ENCODE measurements at places on chromosomes 1 and 21.

DNA sequence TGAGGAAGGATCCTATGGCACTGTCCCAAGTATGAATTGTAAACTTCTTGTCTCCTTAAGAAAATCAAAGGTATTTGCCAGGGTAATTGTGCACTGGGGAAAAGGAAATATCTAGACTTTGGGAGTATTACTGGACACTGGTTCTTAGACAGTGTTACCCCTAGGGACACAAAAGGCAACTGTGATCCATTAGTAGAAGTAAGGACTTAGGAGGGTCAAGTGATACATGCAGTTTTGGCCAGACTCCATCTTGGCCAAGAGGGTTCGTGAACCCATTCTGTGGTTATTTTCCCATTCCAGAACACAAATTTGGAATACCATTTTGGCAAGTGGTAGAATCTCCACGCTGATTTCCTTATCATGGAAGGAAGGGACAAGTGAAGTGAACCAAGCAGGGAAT lies 98.1 kb downstream of the TM2D1 start:
- no peak for DNase-seq

- DNase-seq: no peak
Measured at GRCh38 chr1:87113313-87113712, 198.9 kb downstream of the HS2ST1 start.

DNA sequence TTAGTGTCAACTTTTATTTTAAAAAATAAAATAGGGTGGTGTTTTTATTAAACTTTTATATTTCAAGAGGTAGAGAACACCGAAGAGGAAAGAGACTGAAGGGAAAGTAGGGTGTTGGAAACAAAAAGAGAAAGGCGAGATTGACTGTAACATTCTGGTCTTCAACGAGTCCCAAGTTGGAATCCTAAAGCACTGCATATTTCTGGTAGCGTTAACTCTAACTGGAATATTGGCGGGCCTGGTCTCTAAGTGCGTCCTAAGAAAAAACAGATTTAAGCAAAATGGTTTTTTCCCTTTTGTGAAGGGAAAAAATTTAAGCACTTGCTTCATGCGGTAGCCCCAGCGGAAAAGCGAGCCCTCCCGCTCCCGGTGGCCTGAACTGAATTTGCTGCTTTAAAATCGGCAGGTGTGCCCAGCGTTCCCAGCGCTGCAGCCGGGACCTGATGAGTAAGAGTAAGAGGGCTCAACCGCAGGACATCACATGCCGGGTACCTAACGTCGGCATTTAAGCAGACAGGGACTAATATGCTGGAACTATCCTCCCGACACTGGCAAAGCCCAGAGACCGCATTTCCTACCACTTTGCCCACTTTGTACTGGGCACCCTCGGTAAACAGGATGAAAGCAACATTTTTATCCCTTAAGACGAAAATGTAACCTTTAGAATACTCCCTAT lies 30.5 kb upstream of the NFIA start:
- DNase-seq: no peak

- DNase-seq: peak; percentile 60
Measured at GRCh38 chr1:51170342-51170741, 65.7 kb upstream of the RNF11 start.

DNA sequence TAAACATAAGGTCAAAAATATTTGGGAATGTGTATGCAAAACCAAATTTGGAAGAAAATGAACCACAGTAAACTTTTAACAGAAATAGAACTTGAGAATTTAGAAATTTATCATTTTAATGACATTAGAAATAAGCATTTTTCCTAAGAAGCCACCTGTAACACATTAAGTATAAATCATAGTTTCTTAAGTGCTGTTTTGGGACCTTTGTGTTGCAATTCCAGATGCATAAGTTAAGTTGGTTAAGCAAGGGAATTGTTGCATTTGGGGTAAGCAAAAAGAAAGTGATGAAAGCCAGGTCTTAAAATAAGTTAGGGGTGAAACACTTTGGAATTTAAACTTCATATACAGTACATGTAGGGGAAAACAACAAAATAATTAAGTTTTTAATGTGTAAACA lies 49.8 kb downstream of the CDKN2C start:
- no peak for DNase-seq

- DNase-seq: peak; percentile 47
Measured at GRCh38 chr1:185244015-185244747, 72.9 kb downstream of the IVNS1ABP start.

DNA sequence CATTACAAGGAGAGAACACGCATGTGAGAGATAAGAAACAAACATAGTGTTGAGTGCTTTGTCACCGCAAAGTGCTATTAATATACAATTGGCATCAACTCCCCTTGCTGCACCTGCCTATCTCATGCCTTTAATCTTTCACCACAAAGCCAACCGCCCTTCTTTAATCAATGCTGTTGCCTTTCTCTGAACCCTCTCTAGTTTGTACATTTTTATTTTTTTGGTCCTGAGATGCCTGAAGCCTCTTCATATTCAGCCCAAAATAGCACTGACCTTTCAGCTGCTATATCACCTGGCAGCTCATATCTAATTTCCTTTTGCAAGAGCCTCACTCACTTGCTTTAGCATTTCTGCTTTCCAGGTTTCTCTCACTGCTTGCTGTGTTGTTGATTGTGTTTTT lies 504.7 kb downstream of the NUF2 start:
- DNase-seq: no peak

DNA sequence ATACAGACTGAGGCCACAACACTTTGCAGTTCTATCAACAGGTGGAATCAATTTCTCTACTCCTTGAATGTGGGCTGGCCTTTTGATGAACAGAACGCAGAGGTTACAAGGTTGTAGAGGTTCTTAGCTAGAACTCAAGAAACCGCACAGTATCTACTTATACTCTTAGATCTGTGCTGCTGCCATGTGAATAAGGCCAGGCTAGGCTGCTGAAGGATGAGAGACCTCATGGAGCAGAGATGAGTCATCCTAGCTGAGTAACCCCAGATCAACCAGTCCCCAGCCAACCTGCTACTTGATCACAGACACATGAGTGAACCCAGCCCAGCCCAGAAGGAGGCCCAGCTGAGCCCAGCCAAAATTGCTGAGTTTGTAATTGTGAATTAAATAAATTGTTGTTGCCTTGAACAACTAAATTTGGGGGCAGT lies 35.3 kb upstream of the BCAR3 start:
- no peak for DNase-seq

DNA sequence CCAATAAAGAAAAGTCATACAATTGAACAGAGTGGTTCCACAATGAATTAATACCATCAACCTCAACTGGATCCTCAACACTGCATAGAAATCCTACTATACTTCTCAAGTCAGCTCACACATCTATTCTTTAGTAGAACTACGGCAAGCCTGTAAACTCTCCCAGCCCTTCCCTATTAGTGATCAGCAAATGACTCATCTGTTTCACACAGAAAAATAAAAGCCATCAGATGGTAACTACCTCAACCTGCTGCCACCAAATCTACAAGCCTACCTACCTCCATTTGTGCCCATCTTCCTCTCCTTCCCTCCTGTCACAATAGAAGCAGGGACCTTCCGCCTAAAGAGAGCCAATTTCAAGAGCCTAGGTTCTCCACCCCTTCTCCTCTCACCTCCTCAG lies 63.6 kb downstream of the DMAP1 start:
- DNase-seq: no peak

DNA sequence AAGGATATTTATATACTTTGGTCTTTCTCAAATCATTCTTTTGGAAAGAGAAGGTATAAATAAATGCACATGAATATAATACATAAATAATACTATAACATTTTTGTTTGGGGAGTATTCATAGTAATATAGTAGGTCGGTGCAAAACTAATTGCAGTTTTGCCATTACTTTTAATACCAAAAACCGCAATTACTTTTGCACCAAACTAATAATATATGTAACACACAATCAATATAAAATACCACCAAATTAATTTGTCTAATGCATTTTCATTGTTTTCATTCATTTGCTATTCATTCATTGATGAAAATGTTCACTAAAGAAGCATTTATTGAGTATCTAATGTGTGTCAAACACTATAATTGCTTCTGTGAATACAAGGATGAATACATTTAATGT lies 219.0 kb downstream of the RWDD3 start:
- DNase-seq: no peak

DNA sequence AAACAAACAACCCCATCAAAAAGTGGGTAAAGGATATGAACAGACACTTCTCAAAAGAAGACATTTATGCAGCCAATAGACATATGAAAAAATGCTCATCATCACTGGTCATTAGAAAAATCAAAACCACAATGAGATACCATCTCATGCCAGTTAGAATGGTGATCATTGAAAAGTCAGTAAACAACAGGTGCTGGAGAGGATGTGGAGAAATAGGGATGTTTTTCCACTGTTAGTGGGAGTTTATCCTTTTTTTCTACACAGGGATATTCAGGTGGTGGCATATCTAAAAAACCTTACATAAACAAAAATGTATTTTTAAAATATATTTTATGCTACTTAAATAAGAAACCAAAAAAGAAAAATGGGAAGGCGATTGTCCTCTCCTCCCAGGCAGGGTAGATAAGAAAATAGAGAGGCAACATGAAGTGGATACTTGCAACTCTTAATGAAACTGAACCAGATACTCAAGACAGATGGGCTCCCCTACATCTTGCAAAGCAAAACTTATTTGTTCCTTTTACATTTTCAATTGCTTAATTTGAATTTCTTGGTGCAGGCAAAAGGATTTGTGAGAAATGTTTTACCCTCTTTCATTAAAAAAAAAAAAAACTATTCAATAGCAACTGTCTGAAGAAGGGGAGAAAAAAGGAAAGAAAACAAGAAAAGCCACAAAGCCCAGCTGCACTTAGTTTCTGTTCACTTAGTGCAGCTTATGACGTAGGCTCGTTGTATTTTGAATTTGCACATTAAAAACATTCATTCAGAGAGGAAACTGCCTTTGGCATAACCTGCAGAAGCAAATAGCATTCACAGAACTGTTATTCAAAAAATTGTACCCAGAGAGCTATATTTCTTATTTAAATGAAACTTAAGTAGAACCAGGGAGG lies 36.9 kb upstream of the RGS1 start:
- DNase-seq: no peak

GRCh38 chr1:192559115-192560006 lies 16.2 kb upstream of the RGS1 start:
- DNase-seq: peak; percentile 97

GRCh38 chr1:197976368-197976767 lies 59.2 kb downstream of the LHX9 start:
- DNase-seq: no peak

- DNase-seq: no peak
Measured at GRCh38 chr1:30081379-30082102, 641.8 kb downstream of the MATN1 start.

- no peak for DNase-seq
Measured at GRCh38 chr1:204326771-204327300, 32.9 kb downstream of the PLEKHA6 start.

GRCh38 chr1:210437781-210438180 lies 109.1 kb downstream of the HHAT start:
- no peak for DNase-seq

DNA sequence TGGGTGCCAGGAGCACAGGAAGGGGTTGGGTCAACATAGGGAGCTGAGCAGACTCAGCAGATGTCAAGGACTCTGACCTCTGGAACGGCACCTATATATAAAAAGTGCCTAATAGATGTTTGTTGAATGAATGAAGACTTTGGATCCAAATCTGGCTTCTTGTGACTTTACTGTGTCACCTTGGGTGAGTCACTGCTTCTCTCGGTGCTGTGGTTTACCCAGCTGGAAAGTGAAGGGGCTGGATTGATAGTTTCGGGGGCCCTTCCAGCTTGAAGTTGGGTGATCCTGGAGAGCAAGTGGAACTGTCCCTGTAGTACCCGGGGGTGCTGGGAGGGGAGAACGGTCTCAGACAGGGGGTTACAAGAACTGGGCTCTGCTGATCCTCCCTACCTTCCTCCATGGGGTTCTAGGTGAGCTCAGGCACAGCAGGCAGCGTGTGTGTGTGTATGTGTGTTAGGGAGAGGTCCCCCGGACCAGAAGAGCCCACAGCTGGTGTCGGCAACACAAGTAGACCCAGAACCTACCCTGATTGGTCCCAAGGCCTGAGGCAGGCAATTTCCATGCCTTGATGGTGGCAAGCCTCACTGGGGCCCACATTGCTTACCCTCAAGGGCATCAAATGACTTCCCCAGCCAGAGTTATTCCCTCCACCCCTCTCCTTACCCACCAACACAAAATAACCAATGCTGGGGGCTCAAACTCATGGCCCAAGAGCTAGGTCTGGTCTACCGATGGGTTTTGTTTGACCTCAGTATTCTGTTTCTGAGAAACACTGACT lies 5.5 kb upstream of the PADI1 start:
- no peak for DNase-seq

GRCh38 chr1:235078480-235079381 lies 49.9 kb downstream of the TOMM20 start:
- no peak for DNase-seq

- DNase-seq: no peak
Measured at GRCh38 chr1:212037900-212038299, 2.4 kb downstream of the DTL start.

DNA sequence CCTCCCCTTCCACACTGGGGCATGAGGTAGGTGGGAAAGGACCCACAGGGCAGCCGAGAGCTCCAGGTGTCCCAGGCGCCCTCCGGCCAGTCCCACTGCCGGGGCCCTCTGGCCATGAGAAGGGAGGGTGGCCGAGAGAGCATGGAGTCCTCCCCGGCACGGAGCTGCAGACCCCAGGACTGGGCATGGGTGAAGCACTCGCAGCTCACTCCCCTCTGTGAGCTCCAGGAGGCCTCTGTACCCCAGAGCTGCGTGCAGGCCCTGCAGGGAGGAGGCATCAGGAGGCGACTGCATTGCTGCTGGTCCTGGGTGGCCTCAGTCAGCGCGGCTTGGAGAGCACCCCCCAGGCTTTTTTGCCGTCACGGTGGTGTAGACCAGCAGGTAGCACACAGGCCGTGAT lies 80.1 kb upstream of the TTC34 start:
- no peak for DNase-seq

DNA sequence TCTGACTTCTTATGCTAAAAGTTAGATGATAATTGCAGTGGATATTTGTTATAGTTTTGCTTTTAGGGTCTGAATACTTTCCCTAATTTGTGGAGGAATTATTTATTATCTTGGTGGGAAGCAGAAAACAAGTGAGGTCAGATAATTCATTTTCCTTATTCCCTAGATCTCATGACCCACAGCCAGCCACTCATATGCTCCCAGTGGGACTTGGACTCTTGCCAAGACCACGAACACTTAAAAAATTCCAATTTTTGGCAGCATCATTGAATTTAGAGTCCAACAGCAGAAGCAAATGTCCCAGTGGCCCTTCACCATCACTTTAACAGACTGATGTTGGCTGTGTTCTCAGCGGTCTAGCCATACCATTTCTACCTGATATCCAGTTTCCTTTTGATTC lies 204.2 kb downstream of the HMCN1 start:
- DNase-seq: no peak

GRCh38 chr1:186760446-186760845 lies 68.3 kb upstream of the PLA2G4A start:
- no peak for DNase-seq

Data from HS-5 (cell line).